ENCODE measurements at places on chromosomes 6 and 20.

DNA sequence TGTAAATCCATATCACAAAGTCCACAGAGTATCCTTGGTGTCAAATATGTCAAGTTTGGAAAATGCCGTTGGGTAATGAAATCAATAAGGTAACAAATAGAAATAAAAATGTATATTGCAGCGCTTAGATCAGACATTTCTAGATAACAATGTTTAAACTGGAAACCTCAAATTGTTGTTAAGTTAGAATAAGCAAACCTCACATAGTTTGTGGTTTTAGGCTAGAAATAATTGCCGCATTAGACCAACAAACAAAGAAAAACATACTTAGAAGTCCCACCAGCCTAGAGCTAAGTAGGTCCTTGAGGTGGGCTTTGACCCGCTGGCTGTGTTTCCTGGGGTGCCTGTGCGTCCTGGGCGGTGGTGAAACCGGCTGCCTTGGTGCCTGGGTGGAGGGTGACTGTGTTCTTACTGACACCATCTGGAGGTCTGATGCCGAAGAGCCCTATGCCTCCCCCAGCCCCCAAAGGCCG, 71.4 kb downstream of the DACT2 start:
- DNase-seq = no peak

DNA sequence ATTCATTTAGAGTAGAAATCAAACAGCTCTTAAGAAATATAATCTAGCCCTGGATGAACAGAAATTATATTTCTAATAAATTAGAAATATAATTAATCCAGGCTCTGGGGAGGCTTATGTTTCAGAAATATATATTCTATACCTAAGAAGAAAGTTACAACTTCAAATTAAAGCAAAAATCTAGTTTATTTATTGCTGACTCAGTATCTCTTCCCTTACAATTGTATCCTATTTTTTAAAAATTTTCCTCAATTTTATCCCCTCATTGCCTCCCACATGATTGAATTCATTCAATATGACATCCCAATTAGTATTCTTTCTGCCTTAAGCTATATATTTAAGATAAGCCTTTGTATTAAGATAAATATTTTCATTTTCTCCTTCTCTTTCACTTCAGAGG, 71.4 kb downstream of the HS3ST5 start:
- DNase-seq = no peak

GRCh38 chr6:166435574-166435973, 52.8 kb upstream of the MPC1 start:
- no peak for DNase-seq

GRCh38 chr6:51805517-51805916, 281.9 kb downstream of the PKHD1 start:
- no peak for DNase-seq

- no peak for DNase-seq
Observed at GRCh38 chr6:137958811-137959565, 91.9 kb downstream of the TNFAIP3 start.

DNA sequence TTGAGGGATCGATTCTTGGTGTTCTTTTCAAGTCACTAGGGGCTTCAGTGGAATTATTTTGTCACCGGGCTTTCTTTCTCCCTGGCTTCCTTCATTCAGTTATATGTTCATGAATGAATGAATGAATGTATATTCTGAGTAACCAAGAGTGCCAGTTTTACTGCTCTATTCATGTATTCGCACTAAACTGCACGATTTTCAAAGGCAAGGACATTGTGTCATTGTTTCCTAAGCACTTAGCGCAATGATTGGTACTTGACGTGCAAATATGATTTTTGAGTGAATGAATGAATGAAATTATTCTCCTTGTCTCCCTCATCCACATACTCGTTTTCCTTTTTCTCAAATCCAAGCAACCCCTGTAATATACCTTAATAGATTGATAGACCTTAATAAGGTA, 822 bp downstream of the AFG1L start:
- DNase-seq = no peak

DNA sequence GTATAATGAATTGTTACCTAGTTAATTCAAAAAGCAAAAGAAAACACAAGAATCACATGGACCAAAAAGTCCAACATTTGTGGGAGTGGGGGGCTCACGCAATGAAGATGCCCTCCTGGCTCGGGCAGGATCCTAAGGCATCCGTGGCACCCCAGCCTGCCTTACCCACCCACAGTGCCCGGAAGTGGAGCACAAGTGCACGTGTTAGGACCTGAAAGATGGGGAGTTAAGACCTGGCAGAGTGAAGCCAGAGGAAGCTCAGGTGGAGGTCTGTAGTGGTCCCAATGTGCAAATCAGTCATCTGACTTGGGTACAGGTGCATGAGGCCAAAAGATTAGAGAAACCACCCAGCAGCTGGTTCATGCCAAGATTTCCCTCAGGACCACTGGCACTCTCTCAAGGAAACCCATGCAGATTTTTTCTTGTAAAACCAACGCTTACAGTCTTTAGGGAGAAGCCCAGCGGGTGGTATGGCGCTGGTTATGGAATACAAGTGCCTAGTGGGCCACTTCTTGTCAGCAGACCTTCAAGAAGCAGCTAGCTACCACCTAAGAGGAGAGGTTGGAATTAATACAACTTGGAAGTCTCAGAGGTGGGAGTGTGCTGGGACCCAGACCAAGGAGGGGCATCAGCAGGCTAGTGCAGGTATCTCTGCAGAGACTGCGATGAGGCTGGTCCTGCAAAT, 42.1 kb downstream of the BFSP1 start:
- DNase-seq = no peak

DNA sequence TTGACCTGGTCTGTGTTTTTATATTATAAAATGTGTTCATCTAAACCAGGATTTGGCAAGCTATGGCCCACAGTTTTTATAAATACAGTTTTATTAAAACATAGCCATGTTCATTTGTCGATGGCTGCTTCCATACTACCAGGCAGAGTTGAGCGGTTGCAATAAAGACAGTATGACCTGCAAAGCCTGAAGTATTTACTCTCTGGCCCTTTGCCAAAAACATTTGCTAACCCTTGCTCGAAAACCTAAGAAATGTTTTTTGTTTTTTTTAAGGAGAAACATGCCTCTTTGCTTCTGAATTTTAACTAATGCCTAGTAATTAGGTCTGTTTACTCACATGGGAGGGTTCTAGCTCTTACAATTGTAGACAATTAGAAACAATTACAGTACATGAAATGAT, 67.4 kb upstream of the SMIM28 start:
- no peak for DNase-seq

DNA sequence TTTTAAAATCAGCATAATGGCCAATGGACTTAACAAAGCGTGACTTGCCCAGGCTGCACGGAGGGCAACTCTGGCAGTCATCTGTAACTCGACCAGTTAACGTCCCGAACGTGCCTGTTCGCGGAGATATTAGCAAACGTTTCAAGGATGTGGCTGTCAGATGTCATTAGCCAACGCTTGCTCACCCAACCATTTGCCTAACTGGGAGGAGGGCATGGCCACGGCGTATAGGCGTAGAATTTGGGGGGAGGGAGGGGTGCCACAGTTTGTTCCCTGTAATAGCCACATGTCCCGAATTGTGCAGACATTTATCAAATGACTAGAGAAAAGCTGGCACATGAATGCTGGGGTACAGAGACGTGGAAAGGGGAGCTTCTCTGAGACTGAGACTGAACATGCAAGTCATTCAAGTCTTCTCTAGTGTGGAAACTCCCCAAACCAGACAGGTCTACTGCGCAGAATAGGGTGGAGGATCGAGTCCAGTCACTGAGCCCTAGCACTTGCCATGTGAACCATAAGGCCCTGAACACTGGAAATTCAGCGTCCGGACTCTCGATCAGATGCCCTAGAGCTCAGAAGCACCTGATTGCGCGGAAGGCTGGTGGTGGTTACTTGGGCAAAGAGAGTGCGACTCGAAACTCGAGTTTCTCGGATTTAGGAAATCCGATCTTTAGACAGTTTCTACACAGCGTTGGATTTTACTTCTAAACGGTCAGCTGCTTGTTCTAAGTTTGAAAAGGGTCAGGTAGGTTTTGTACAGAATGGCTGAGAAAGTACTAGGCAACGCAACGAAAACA, 32.6 kb downstream of the TFAP2B start:
- no peak for DNase-seq

DNA sequence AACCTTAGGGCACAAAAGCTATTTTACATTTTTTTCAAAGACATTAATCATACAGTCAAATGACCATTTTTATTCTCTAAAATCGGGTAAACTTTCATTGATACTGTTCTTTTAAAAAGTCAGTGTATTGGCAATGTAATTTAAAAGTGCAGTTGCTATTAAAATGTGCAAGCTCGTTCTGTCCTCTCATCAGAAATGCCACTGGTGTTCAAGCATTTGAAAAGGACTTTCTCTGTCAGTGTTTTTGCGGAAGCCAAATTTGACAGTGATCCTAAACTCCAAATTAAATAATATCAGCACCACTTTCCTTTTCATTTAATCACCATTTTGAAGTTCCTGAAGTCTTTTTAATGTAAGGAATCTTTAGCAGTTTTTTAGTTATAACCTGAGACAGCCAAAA, 69.6 kb downstream of the AFG1L start:
- DNase-seq = no peak

DNA sequence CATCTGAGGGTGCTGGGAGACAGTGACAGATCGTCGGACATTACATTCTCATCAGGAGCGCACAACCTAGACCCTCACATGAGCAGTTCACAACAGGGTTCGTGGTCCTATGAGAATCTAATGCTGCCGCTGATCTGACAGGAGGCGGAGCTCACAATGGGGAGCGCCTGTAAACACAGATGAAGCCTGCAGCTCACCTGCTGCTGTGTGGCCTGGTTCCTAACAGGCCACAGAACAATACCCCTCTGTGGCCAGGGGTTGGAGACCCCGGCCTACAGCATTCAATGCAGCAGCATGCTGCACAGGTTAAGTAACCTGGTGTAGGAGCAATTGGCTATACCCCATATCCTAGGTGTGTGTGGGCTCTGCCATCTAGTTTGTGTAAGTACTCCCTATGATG, 19.5 kb downstream of the ANKRD60 start:
- DNase-seq = no peak

DNA sequence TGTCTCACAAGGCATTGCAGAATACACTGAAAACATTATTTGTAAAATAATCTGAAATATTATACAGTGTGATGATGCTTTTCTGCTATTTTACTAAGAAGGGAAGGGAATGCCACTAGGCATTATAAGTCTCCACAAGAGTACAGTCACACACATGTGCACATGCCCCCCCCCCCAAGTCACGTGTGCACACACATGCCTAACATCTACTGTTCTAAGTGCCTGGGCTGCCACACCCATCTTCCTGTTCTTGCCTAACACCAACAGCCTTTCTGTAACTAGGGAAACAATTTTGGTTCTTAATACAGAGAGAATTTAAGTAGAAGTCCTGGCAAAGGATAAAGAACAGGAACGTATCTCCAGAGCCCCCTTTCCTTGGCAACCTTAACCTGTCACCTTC, 58.2 kb upstream of the BCLAF1 start:
- no peak for DNase-seq
